Erythroblast (primary cell): ENCODE measurements at places on chromosomes 5 and 9.

- DNase-seq, result no peak
These were observed 588 bp upstream of the ZBED3 start for GRCh38 chr5:77087484-77088261.

DNA sequence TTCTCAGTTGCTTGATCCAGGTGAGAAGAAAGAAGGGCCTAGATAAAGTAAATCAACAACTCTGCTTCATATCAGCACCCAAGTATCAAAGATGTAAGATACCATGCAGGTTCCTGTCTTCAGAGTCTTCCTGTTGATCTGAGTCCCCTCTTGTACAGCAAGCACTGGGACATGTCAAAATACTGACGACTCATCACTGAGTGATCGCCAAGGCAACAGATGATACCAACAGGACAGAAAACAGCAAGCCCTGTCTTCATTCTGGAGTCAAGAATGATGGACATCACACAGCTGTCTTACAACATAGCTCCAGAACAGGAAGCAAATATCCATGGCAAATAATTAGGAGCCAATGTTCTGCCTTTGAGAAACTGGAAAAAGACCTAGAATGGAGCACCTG is 83.7 kb downstream of the TARS1 start:
- peak; percentile 5 for DNase-seq

DNA sequence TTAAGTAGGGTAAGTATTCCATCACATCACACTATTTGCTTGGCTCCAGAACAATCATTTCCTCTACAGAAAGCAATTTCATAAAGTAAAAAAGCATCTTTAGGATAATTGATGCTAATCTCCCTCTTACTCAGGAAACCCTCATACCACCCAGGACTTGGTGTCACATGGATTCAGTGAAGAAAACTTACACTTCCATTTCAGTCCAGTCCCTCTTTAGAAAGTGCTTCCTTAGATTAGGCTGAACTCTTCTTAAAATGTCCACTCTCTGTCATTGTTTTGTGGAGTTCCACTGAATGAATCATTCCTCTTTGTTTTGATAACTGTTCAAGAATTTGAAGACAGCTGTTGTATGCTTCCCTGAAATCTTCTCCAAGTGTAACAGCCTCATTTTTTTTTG is 144.0 kb upstream of the ZNF462 start:
- no peak for DNase-seq

- no peak for DNase-seq
These were observed 45.6 kb upstream of the IER5L start for GRCh38 chr9:129223551-129224208.

GRCh38 chr5:149340920-149341319 is 4.4 kb upstream of the GRPEL2 start:
- DNase-seq, result no peak

DNA sequence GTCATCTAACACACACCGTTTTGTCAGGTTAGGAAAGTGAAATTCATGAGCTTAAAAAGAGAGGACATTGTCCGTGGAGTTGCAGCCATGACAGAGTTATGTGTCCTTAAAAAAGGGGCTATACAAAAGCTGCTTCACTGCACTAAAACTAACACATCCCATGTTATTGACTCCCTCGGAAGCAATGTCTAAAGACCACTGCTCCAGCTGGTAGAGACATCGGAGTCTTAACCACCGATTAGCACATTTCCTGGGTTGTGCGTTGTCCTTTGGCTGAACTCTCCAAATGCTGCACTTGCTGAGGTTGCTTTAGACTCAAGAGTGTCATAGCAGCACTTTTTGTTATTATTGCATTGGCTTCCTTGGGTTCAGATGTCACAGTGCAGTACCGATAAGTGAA is 128.3 kb upstream of the C9orf72 start:
- no peak for DNase-seq

DNA sequence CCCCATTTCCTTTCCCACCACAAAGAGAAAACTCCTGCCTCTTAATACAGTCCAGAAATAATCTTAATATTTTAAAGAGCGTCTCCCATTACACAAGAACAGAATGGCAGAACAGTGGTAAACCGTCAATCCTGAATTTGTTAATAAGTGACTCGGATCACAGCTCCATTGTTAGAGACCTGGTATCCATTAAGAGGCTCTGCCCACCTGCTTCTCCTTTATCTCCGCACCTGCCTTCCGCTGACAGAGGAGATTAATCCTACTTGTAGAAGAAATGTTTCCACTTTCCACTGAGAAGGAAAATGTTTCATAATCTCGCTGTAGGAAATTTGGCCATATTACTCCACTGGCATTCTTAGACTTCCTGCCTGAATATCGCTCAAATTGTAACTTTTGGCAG is 1493.2 kb downstream of the MAT2B start:
- DNase-seq, result peak; percentile 9

DNA sequence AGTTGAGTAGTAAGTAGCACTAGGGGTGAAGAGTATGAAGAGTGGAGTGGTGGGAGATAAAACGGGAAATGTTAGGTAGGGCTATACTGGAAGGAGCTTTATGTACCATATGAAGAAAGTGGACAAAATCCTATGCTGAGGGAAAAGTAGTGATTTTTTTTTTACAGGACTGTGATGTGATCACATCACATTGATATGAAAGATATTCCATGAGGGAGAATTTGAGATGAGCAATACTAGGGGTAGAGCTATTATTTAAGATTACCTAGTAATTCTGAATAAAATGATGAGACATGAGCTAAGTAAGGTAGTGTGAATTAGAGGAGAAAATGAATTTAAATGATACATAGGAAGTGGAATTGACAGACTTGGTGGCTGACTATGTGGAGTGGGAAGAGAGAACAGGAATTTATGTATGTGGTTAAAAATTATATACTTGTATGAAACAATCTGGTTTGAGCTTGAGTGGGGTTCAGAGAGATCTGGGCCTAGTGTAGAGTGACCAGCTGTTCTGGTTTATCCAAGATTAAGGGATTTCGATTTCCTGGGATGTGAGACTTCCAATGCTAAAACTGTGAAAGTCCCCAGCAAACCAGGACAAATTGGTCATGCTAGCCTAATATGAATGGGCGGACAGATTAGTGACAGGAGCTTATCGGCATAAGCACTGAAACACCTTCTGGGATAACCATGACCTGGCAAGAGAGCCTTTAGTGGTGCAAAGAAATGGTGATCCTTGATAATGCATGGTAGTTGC is 29.3 kb upstream of the STOM start:
- no peak for DNase-seq
